NCI-H748 treated with DMSO at 0.1 percent for 48 hours (cell line): ENCODE measurements at places on chromosomes 7 and 10.

DNA sequence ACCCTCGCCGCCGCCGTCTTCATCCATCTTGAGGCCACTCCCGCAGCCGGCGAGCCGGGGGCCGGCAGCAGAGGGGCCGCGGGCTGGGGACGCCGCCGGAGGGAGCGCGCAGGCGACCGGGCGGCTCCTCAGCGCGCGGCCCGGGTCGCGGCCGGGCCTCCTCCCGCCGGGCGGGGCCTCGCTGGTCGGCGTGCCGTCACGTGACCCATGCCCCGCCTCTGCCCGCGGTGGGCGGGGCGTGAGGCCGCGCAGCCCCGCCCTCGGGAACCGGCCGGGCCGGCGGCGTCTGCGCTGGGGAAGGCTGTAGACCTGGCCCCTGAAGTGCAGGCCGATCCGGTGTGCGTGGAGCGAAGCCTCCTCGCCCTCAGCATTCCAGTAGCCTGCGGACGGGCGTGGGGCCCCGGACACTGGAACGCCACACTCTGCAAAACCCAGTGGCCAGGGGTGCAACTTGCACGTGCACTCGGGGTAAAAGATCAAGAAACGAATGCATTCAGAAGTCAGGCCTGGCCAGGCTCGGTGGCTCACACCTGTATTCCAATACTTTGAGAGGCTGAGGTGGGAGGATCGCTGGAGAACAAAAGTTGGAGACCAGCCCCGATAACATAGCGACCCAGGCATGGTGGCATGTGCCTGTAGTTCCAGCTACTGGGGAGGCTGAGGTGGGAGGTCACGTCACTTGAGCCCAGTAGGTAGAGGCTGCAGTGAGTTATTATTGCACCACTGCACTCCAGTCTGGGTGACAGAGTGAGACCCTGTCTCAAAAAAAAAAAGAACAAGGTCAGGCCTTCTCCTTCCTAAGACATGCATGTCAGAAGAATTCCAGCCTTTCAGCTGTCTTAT, at the start of gene CYTH3:
Gene CYTH3 (minus strand): TSS at position 144 of the 843 bp plus-strand sequence. CDS start 117 bp downstream, at position 27.
- DNase-seq, result peak; percentile 30

DNA sequence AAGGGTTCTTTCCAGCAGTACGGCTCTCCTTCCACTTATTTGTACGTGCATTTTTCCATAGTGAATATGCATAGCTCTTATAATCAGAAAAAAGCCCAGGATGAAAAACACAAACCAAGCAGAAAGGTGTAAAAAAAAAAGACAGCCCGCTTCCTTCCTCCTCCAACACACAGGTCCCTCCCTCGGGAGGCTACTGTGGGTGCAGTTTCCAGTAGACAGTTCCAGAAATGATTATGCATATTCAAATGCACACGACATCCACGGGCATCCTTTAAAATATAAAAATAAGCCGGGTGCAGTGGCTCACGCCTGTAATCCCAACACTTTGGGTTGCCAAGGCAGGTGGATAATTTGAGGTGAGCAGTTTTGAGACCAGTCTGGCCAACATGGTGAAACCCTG, 59.9 kb downstream of the TNRC18 start:
- no peak for DNase-seq

DNA sequence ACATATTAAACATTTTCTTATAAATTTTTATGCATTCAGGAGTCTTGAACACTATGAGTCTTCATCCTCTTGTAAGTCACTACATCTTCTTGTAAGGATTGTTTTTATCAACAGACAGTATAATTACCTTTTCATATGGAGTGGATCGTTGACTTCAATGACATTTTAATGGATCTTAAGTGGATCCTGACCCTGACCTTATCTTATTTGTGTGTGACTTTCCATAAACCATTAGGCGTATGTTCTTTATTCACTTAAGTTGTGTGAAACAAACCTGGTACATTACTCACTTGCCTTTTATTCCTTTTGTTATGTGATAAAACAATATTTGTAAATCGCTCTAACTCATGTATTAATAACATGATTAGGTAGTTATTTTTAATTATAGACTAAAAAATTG, 18.5 kb upstream of the SEMA3C start:
- no peak for DNase-seq

DNA sequence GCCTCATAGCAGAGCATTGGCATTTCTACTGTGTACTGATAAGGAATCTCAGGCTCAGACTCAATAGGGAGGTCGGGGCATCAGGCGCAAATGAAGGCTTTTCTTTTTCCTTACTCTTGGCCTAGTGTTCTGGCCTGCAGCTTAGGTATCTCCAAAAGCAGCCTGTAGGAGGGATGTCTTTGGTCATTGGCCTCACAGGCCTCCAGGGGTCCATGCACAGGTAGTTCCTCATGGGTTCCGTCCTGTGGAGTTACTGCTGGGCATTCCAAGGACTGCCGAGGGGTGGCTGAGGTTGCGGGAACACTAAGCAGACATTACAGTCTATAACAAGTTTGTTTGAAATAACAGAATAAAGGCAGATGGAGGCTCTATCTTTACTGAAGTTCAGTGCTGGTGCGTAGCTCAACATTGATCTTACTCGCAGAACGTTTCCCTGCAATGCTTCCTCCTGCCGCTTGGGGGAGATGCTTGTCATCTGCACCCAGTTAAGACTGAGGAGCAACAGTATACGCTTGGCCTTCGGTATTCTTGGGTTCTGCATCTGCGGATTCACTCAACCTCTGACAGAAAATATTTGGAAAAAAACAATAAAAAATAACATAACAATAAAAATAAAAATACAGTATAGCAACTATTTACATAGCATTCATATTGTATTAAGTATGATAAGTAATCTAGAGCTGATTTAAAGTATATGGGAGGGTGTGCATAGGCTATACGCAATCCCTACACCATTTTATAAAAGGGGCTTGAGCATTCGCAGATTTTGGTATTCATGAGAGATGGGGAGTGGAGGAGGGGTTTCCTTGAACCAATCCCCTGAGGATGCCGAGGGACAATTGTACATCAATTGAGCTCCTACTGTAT, 58.9 kb downstream of the SH2D4B start:
- DNase-seq, result no peak

- no peak for DNase-seq
Measured at GRCh38 chr10:13502380-13502779, 26.4 kb downstream of the BEND7 start.

GRCh38 chr7:25927626-25927978, 224.4 kb upstream of the NFE2L3 start:
- no peak for DNase-seq

- DNase-seq, result peak; percentile 71
Measured at GRCh38 chr10:78225594-78225993, 191.9 kb downstream of the RPS24 start.

DNA sequence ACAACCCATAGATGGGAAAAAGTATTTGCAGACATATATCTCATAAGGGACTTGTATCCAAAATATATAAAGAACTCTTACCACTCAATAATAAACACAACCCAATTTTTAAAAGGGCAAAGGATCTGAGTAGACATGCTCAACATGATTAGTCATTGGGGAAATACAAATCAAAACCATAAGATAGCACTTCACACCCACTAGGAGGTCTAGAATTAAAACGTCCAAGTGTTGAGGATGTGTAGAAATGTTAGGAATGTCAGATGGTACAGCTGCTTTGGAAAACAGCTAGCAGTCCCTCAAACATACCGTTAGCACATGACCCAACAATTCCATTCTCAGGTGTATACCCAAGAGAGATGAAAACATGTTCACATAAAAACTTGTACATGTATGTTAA, 8.3 kb downstream of the PSTK start:
- no peak for DNase-seq

- no peak for DNase-seq
Measured at GRCh38 chr10:130479926-130480325, 343.7 kb downstream of the GLRX3 start.

GRCh38 chr7:152924826-152925411, 165.4 kb downstream of the ACTR3B start:
- DNase-seq, result no peak

DNA sequence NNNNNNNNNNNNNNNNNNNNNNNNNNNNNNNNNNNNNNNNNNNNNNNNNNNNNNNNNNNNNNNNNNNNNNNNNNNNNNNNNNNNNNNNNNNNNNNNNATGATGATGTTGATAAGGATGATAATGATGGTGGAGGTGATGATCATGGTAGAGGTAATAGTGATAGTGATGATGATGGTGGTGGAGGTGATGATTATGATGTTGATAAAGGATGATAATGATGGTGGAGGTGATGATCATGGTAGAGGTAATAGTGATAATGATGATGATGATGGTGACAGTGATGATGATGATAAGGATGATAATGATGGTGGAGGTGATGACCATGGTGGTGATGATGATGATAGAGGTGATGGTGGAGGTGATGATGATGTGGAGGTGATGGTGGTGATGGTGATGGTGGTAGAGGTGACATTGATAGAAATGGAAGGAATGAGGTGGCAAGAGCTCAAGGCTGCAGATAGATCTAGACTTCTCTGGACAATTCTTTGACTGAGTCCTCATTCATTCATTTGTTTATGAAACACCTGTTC, 47.8 kb downstream of the FAM20C start:
- no peak for DNase-seq

DNA sequence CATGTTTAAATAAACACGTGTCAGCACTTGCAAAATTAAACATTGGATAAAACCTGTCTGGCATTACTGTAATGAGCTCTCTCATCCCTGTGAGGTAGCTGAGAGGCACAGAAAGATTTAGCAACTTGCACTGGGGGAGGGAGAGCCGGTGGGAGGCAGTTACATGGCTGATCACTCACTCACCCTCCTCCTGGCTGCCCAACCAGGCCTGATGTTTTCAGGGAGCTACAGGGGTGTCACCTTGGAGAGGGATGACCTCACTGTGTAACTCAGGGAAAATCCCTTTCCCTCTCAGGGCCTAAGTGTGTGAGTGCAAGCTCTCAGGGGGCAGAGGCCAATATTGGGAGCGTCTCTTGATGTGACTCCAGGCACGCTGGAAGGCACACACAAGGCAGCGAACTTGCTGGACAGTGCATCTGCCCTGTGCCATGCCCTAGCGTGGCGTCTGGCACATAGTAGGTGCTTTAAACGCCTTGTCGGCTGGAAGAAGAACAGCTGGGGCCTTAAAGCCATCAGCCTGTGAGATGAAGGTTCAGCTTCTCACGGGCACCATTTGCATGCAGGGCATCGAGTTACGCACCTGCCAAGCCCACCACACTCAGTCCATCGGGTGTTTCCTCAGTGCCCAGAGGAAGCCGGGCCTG, 51.1 kb downstream of the ELFN1 start:
- DNase-seq, result no peak

DNA sequence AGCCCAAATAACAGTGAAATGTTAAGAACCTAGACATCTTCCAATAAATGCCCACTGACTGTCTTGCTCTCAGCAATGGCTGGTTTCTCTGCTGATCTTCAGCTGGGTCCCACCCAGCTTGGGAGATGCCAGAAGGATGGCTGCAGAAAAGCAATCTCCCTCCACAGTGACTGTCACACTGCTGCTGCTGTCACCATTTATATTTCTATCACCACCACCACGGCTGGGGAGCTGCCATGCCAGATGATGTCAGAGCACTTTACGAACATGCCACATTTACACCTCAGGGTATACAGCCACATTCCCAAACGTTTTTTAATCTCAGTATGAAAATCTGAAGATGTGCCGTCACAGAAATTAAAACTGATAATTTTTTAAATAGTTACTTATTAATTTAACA, 29.8 kb upstream of the FRMD4A start:
- no peak for DNase-seq

DNA sequence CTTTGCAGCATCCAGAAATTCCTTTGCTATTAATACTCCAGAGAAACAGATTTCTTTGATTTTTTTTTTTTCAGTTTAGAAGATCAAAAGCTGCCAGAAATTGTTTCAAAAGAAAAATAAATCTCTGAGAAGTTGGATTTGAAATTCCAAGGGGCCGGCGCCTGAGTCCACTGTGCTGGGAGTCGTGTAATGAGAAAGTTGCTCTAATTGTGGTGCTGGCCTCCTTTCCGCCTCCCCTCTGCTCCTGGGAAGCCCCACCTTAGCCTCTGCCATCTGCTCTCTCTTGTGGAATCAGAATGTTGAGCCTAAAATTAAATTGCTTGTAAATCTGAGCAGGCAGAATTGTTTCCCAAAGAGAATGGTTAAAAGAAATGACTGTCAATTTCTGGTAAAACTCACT, 93.3 kb downstream of the EMX2 start:
- no peak for DNase-seq

GRCh38 chr10:110040767-110041478, 33.1 kb downstream of the ADD3 start:
- DNase-seq, result no peak

DNA sequence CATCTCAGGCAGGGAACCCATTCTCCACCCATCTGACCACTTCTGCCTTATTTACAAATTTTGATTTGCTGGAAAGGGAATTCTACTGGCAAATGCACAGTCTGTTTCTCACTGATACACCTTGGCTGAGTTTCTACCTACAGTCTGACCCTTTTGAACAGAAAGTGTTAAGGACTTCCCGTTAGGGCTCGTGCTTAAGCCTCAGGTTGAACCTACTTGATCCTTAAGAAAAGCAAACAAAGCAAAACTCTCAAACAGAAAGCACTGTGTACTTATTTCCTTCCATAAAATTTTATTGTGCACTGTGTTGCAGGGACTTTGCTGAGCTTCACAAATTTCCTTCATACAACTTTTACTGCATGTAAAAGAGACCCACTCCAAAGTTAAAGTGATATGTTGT, 367.8 kb downstream of the NRG3 start:
- no peak for DNase-seq

GRCh38 chr7:131111081-131111576, 216.5 kb upstream of the MKLN1 start:
- peak; percentile 71 for DNase-seq

DNA sequence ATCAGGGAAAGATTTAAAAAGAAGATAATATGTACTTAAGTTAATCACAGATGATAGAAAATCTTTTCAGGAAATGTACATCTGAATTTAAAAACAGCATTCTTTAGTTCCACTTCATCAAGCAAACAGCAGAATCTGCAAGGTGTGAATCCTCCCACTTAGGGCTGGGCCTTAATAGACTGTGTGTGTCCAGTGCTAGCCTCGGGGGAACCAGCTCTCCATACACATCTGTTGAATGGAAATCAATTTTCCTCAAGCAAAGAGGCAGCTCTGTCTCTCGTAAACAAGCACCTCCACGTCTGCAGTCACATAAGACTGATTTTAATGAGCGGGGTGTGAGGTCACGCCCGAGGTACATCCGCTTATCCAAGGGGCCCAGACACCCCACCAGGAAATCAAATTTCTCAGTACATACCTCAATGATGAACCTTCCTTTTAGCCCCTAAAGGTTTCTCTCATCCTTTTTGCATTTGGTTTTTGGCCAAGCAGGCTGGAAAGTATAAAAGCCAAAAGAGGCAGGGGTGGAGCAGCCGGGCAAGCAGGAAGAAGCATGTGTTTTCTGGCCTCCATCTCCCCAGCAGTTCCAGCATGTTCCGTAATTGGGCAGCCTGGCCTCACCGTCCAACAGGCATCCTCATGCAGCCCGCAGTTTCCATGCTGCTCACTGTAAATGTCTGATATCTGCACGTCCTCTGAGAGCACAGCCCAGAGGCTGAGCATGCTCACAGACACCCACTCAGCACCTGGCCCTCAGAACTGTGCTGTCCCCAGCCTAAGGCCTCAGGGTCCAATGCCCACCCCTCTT, 131.3 kb downstream of the GLI3 start:
- no peak for DNase-seq

- DNase-seq, result no peak
Measured at GRCh38 chr7:16804674-16805439, at the start of gene AGR2. Gene AGR2 (minus strand): TSS chr7:16804999. CDS start chr7:16801796, 3,203 bp downstream.

- DNase-seq, result no peak
Measured at GRCh38 chr10:77105761-77106221, 531.8 kb downstream of the KCNMA1 start.

- no peak for DNase-seq
Measured at GRCh38 chr7:116509982-116510579, 10.5 kb downstream of the CAV2 start.
